ENCODE measurements at places on chromosomes 5 and 9.
A peak's percentile ranks its signal among the peaks of the same experiment; 100 is the strongest.

GRCh38 chr9:130971294-130971849 lies 32.3 kb upstream of the FIBCD1 start:
- DNase-seq: peak; percentile 50

GRCh38 chr5:81268521-81269196 lies 32.7 kb upstream of the ZCCHC9 start:
- DNase-seq: no peak

DNA sequence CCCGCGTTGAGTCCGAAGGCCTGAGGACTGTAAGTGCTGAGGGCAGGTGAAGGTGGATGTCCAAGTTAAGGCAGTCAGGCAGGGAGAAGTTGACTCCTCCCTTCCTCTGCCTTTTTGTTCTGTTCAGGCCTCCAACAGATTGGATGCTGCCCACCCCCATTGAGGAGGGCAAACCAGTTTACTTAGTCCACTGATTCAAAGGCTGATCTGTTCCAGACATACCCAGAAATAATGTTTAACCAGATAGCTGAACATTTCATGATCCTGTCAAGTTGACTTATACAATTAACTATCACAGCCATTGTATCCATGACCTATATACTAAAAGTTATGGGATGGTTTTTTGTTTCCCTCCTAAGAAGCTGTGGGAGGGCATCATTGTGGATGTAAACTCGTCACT lies 8.3 kb upstream of the TEX48 start:
- DNase-seq: no peak

DNA sequence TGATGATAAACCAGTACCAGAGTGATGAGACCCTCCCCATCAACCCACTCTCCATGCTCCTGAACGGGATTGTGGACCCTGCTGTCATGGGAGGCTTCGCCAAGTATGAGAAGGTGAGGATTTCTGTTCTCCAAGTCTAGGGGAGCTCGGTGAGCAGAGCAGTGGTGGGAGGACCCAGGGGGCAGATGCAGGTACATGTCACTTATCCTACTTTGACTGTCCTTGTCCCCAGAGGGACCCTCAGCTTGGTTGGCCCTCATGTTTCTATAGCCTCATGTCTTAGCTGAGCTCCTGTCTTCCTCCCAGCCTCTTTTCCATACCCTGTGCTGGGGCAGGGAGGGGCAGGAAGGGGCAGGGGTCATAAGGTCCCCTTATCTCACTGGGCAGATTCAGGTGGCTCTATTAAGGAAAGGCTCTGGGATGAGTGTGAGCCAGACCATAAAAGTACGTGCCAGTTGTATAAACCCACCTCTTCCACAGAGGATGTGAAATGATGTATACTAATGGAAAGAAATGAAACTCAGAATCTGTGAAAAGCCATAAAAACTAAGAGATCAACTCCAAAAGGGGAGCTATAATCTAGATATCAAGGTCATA lies 38.0 kb upstream of the FOXI1 start:
- no peak for DNase-seq

- DNase-seq: no peak
Observed at GRCh38 chr5:43063721-43064171, 23.6 kb upstream of the ANXA2R start.

GRCh38 chr5:159449925-159450324 lies 119.6 kb upstream of the IL12B start:
- DNase-seq: no peak

DNA sequence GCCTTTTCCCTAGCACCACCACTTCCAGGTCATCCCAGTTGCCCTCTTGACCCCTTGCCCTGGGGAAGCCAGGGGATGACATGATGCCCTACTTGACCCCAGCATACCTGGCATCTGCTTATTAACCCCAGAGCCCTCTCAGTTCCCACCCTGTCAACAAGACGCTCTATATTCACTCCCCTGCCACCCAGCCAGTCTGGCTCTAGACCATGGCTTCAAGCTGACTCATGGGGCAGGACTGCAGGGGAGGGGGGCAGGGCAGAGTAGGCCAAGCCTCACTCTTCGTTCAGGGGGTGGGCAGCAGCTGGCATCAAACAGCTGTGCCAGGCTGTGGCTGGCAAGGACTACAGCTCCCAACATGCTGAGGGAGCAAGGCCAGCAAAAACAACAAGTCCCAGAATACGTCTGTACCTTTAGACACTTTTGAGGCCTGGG lies 5.3 kb downstream of the ATOSB start:
- DNase-seq: no peak

GRCh38 chr5:61304590-61305381 lies 27.3 kb upstream of the ZSWIM6 start:
- DNase-seq: no peak

Measured in type B pancreatic cell (in vitro differentiated cells).